Renal cortical epithelial cell (primary cell): ENCODE measurements at places on chromosomes 11 and 22. TPM values are rescaled to one million over a fixed set of nuclear protein-coding genes. Genes with fewer than 3 reads are reported as not detected.

- DNase-seq: no peak
These were observed 1.0 kb downstream of the FJX1 start for GRCh38 chr11:35619116-35619854.

Gene TMEM191C
- 0.17 and 0.35 TPM in 2 replicates for total RNA-seq

Gene LINC01488
- not detected in 2 replicates for total RNA-seq

Gene OR52I1
- total RNA-seq: not detected in 2 replicates

Gene CNTF
- total RNA-seq: 0.35 and 1.6 TPM in 2 replicates

GRCh38 chr11:32210556-32210955, 119.7 kb downstream of the RCN1 start:
- DNase-seq: no peak

DNA sequence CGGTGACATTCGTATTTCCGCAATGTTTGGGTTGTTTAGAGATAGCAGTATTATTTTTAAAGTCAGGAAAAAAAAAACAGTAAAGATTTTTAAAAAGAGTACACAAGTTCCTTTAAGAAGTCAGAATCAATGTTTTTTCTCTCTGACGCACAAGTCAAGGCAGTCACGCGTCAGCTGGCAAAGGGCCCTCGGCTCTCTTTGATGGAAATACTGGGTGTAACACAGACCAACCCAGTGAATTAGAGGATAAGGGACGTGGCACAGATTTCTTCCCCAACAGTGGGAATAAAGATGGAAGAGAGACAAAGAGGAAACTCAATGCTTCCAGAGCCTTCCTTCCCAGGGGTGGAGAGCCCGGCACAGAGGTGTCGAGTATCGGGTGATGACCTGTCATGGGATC, 13.4 kb downstream of the ASCC2 start:
- DNase-seq: no peak

DNA sequence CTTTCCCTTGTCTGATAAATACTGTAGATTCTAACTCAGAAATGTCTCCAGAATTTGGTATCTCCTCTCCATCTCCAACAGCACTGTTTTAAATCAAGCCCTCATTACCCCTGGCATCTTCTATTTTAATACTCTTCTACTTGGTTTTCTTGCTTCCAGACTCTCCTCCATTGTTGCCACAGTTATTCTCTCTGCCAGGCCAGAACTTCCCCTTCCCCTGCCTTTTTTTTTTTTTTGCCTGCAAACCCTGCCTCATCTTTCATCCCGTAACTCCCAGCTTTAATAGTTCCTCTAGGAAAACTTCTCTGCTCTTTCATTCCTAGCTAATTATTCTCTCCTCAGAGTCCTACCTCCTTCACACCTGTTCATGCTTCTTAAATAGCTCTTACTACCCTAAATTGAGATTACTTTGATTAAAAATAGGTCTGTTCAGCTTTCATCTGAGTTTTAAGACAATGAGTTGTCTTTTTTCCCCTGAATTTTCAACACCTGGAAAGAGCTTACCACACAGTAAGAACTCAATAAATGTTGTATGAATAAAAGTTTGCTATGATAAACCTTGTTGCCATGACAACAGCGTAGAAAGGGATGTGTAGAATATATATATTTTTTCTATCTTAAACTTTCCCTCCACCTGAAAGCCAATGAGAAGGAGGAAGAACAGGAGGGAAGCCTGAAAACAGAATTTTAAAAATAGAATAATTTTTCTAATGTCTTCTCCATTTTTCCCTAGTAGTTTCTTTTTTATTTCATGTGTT, 3.6 kb downstream of the IL18 start:
- DNase-seq: no peak

Gene EFEMP2
- total RNA-seq: 18.9 and 35.0 TPM in 2 replicates

Gene SLC22A9
- not detected in 2 replicates for total RNA-seq

Gene MS4A3
- total RNA-seq: not detected in 2 replicates

GRCh38 chr11:114678125-114679036, at the start of gene NXPE2:
Gene NXPE2 (plus strand): TSS chr11:114678527. CDS start chr11:114678576, 49 bp downstream.
- peak; percentile 72 for DNase-seq

GRCh38 chr11:14306481-14306880, 52.5 kb downstream of the RRAS2 start:
- no peak for DNase-seq

DNA sequence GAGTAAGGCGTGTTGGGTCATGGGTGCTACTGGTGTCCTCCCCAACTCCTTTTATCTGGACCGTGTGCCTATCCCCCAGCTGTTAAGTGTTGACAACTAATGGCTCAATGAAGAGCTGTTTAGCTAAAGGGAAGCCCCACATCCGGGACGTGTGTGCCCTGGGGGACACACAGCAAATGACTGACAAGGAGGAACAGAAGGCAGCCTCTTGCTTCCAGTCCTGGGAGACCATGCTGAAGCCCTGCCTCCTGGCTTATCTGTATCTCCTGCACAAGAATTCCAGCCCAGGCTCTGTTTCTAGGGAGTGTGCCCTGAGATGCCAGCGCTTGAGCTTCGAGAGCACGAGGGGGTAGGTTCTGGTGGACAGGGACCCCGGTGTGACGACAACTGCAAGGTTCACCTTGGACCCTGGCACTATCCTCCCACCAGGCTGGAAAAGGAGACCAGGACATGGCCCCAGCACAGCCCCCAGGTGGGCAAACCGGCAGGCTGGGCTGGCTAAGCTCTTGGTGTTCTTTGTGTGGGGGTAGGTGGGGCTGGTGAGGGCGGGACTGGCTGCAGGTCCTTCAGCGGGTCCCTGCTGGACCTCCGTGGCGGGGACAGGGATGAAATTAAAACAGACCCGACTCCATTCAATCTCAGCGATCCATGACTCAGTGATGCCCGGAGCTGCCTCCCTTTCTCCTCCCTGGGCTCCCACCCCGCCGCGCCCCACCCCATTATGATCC, 21.0 kb downstream of the ASCL2 start:
- DNase-seq: no peak

GRCh38 chr11:75236062-75236461, 4.5 kb upstream of the TPBGL start:
- DNase-seq: no peak

GRCh38 chr22:44787832-44788231, 35.5 kb downstream of the ARHGAP8 start:
- DNase-seq: no peak

Gene MYRF
- total RNA-seq: 4.2 and 20.0 TPM in 2 replicates

DNA sequence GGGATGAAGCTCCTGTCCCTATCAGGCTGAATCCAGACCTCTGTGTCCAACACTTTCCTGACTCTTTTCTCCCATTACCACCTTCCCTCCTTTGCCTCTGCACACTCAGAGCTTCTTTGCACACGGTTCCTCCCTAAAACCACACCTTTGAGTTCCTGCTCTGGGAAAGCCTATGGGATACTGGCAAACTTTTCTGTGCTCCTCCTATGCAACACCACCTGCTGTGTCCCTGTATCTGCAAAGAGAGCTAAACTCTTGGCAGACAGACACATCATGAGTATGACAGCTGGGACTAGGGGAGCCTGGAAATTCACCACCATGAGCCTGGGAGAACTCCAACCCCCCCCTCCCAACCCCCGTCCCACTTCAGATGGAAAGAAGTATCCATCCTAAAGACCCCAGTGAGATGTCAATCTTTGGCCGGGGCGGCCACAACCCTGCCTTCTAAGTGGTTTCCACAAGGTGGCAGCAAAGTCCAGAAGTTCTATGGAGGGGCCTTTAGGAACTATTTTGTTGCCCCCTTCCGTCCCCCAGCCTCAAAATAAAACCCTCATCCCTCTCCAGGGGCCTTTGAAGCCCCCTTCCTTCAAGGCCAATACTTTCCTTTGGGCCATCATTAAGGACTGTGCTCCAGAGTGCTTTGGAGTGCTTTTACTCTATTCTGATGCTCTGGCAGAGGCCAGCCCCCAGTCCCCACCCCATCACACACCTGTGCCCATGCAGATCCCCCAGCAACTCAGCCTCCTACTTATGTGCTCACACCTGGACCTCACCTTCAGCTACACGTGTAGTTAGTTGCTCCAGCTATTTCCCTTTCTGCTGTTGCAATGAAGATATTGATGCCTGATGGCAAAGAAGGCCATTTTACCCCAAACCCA, 19.4 kb downstream of the HTR3A start:
- DNase-seq: no peak

- no peak for DNase-seq
These were observed 1066.9 kb downstream of the BRD1 start for GRCh38 chr22:48760481-48761390.

GRCh38 chr22:31977939-31978338, 33.6 kb downstream of the YWHAH start:
- DNase-seq: no peak

Gene VSIG2
- total RNA-seq: 0.10 TPM in 1 of 2 replicates, not detected in the other

GRCh38 chr11:134417871-134418840, 6.1 kb upstream of the B3GAT1 start:
- peak; percentile 9 for DNase-seq

GRCh38 chr22:49398646-49399045, 429.0 kb downstream of the BRD1 start:
- DNase-seq: no peak

GRCh38 chr11:284105-285020, 4.6 kb upstream of the PGGHG start:
- no peak for DNase-seq

- DNase-seq: no peak
These were observed 36.4 kb upstream of the TREH start for GRCh38 chr11:118715837-118716260.

Gene APOL5
- not detected in 2 replicates for total RNA-seq

DNA sequence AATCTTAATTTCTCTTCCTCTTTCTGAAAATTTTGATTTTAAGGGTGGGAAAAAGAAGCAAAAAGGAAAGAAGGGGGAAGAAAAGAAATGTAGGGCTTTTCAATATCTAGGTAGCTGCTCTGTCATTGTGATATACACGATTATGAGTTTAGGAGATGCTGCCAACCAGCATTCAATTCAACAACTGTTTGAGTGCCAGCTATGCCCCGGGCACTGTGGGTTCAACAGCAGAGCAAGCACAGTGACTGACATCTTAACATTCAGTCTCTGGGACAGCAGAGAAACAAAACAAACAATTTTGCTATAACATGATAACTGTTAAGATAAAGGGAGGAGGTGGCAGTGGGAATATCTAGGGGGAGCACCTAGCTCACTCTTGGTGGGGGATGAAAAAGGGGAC, 91.6 kb downstream of the DBX1 start:
- DNase-seq: no peak

DNA sequence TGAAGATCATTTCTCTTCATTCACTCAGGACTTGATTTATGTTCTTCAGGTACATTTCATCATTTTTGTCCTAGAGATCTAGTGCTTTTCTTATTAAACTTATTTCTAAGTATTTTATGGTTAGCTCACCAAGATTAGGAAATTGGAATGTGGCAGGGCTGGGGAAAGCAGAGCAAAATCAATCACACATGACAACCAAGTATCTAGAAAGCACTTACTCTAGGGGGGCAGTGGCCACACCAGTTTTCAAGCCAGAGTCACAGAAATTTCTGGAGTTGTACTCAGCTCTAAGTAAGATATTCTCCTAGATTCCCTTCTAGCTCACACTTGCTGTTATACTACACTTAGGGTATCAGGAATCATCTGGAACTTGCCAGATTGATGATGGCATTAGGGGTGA, 33.3 kb upstream of the MYEOV start:
- no peak for DNase-seq

- no peak for DNase-seq
These were observed 7.0 kb downstream of the UNC93B1 start for GRCh38 chr11:67996622-67997474.

DNA sequence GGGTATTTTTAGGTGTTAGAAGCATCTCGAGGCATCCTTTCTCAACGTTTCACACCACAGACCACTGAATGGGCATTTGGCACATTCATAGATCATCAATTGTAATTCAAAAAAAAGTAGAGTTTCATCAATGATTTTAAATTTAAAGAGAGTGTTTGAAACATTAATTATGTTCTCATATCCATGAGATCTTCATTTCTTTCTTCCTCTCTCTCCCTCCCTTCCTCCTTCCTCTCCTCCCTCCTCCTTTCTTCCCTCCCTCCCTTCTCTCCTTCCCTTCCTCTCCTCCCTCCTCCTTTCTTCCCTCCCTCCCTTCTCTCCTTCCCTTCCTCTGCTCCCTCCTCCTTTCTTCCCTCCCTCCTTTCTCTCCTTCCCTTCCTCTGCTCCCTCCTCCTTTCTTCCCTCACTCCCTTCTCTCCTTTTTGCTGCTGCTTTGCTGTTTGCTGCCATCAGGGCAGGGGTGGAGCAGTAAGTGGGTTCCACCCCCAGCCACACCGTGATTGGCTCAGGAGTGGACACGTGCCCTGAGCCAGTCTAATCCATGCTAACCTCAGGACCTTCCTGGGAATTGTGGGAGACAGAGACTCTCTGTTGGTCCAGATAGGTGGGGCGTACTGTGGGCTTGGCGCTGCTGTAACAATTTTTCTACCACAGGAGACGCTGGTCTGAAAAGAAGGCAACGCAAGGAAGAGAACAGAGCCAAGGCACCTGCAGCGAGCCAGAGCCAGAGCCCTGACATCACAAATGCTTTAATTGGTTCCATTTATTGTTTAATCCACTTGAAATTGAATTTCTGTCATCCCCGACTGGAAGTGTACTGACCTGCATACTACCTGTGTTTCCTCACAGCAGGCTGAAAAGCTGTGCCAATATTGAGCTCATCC, 33.7 kb upstream of the APOBEC3A start:
- DNase-seq: peak; percentile 81

DNA sequence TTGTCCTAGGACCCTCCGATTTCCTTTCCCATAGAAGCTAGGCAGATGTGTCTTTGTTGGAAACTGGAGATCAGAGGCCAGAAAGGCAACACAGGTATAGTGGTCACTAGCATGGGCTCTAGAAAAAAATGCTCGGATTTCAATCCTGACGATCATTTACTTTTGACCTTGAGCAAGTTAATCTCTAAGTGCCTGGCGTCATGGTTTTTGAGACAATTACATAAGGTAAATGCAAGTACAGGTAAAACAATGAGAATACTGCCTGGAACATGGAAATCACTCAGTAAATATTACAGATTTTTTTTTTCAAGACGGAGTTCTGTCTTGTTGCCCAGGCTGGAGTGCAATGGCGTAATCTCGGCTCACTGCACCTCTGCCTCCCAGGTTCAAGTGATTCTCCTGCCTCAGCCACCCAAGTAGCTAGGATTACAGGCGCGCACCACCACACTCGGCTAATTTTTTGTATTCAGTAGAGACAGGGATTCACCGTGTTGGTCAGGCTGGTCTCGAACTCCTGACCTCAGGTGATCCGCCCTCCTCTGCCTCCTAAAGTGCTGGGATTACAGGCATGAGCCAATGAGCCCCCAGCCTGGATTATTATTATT, 1.1 kb upstream of the DENND5A start:
- no peak for DNase-seq

- peak; percentile 85 for DNase-seq
These were observed 7.9 kb downstream of the EWSR1 start for GRCh38 chr22:29275819-29276565.

DNA sequence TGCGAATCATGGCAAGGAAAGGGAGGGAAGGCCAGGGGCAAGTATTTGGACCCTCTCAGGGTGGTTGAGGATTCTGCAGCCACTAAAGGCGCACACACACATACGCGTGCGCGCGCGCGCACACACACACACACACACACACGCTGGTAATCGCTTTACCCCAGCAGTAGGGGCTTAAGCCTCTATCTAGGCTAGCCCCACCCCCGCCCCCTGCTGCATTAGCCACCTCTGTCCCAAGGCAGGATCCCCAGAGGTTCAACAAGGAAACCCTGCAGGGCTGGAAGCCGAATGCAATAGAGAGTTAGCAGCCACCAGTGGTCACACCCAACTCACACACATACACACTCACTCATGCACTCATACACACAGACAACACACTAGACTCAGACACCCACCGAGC, 28.6 kb upstream of the ELFN2 start:
- peak; percentile 6 for DNase-seq

- DNase-seq: peak; percentile 44
These were observed 4.5 kb upstream of the NCF4 start for GRCh38 chr22:36856121-36856791.

Gene ADM2
- total RNA-seq: 2.3 and 3.4 TPM in 2 replicates

- DNase-seq: peak; percentile 57
These were observed 34.9 kb downstream of the JRKL start for GRCh38 chr11:96424693-96425092.

Gene KCNK4
- total RNA-seq: not detected in 2 replicates
